Activated naive CD4-positive, alpha-beta T cell treated with anti-CD3 and anti-CD28 coated beads for 36 hours (primary cell): ENCODE measurements at places on chromosomes 6 and 20. TPM values are rescaled to one million over a fixed set of nuclear protein-coding genes. Genes with fewer than 3 reads are reported as not detected.

DNA sequence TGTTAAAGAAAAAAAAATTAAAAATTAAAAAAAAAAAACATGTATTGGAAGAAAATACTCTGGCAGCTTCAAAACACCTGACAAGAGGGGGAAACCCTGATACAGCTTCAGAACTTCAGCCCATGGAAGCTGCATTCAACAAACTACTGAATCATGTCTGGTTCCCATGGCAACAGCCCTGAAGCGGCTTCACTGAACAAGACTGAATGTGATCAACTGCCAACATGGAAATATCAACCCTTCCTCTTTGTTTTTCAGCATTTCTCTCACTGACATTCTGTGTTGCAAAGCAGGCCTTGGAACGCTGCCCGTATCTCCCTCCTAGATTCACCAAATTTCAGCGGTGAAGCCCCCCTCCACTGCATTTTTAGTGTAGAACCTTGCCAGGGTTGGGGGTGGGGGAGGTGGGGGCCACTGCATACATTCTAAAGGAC is 91.3 kb upstream of the SHLD1 start:
- no peak overlapping the region for H3K27ac ChIP-seq
- no peak overlapping the region for H3K4me3 ChIP-seq
- no peaks in the 10 kb centered on the region for H3K36me3 ChIP-seq
- no peaks in the 10 kb centered on the region for H3K27me3 ChIP-seq

The GMDS gene
- total RNA-seq, result 41.3 TPM

GRCh38 chr20:1313236-1313964 is 15.5 kb downstream of the SDCBP2 start:
- DNase-seq, result peak; percentile 65
- no peak overlapping the region for H3K27ac ChIP-seq
- peaks cover 6% of the 10 kb centered on the region for H3K4me1 ChIP-seq
- H3K27me3 ChIP-seq, result no peaks in the 10 kb centered on the region

DNA sequence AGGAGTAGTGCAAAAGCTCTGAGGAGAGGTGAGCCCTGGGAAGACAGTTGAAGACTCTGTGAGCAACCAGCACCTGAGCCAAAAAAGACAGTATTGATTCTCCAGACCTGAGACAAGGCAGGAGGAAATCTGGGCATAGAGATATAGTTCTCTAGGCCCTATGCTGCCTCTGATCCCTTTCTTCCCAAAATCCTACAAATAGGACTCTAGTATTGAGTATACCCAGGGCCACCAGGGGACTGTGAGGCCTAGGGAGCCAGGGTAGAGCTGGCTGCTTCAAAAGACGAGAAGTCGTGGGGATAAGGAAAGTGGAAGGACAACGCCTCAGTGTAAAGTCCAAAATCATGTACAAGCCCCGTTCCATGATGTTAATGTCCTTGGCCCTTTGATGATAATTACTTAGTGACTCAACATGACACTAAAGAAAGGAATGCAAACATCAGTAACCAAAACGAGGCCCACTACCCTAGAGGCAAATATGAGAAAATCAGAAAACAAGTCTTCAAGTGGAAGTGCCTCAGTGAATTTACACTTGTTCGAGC is 197.3 kb upstream of the PROKR2 start:
- no peak overlapping the region for H3K4me3 ChIP-seq
- no peak for DNase-seq
- H3K4me1 ChIP-seq, result no peaks in the 10 kb centered on the region

GRCh38 chr6:158611541-158612370 is 32.8 kb downstream of the DYNLT1 start:
- no peak overlapping the region for H3K4me3 ChIP-seq
- H3K4me1 ChIP-seq, result no peaks in the 10 kb centered on the region
- H3K36me3 ChIP-seq, result peaks cover 63% of the 10 kb centered on the region
- H3K27ac ChIP-seq, result no peak overlapping the region
- DNase-seq, result no peak
- H3K27me3 ChIP-seq, result no peaks in the 10 kb centered on the region

- no peak overlapping the region for H3K4me3 ChIP-seq
- no peak for DNase-seq
- H3K27ac ChIP-seq, result no peak overlapping the region
- H3K4me1 ChIP-seq, result no peaks in the 10 kb centered on the region
- H3K27me3 ChIP-seq, result no peaks in the 10 kb centered on the region
Measured at GRCh38 chr20:22525821-22526220, 58.6 kb downstream of the FOXA2 start.

The COL21A1 gene
- total RNA-seq, result not detected

DNA sequence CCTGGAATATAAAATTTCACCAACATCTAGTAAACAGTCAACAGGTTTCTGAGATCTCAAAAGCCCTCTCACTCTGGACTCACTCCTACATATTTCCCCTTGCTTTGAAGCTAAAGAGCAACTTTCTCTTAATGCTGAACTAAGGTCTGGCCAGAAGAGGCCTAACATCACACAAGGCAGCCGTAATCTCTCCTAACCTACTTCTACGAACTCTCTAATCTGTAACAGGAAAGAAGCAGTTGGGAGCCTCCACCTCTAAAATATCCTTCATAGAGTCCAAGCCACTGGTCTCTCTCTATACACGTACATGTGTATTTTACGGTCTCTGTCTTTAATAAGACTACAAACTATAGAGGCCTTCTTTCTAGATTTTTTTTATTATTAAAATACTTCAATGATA is 72.0 kb downstream of the REV3L start:
- H3K4me1 ChIP-seq, result peaks cover 7% of the 10 kb centered on the region
- no peak overlapping the region for H3K4me3 ChIP-seq
- no peak overlapping the region for H3K27ac ChIP-seq
- H3K36me3 ChIP-seq, result peaks cover 15% of the 10 kb centered on the region
- DNase-seq, result no peak

The IL17A gene
- 0.12 TPM for total RNA-seq

- no peaks in the 10 kb centered on the region for H3K4me1 ChIP-seq
- peaks cover 7% of the 10 kb centered on the region for H3K27me3 ChIP-seq
- H3K27ac ChIP-seq, result no peak overlapping the region
Measured at GRCh38 chr6:155036907-155037306, 41.8 kb downstream of the TIAM2 start.

GRCh38 chr20:48956052-48956451 is 34.5 kb downstream of the ARFGEF2 start:
- peaks cover 32% of the 10 kb centered on the region for H3K36me3 ChIP-seq
- no peak for DNase-seq
- H3K27me3 ChIP-seq, result no peaks in the 10 kb centered on the region
- H3K4me1 ChIP-seq, result peaks cover 7% of the 10 kb centered on the region
